ENCODE measurements at places on chromosomes 7 and 10.

GRCh38 chr7:144812379-144813283 is 23.2 kb downstream of the TPK1 start:
- no peak for DNase-seq

DNA sequence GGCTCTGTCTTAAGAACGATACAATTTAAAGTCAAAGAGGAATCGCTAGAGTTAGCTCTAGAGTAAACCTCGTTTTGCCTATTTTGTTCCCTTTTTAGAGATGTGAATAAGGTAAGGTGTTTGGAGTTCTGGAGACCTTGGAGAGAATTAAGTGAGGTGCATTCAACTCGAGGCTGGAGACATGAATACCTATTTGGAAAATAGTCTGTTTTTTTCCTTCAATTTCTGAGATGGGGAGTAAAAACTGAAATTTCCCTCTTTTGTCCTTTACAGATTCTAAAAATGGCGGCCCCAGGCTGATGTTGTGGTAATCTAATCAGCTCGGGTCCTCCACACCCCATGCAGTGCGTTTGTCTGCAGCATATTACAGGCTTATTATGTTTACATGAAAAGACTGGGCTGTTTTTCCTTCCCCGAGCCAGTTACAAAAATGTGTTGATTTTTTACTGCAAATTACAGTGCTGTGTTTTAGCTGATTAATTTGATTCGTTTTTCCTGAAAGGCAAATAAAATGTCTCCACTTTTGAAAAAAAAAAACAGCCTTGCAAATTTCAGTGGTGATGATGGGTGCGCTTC is 1.5 kb downstream of the KMT2E start:
- no peak for DNase-seq

- DNase-seq: no peak
Observed at GRCh38 chr7:28591725-28592349, 179.5 kb downstream of the CREB5 start.

DNA sequence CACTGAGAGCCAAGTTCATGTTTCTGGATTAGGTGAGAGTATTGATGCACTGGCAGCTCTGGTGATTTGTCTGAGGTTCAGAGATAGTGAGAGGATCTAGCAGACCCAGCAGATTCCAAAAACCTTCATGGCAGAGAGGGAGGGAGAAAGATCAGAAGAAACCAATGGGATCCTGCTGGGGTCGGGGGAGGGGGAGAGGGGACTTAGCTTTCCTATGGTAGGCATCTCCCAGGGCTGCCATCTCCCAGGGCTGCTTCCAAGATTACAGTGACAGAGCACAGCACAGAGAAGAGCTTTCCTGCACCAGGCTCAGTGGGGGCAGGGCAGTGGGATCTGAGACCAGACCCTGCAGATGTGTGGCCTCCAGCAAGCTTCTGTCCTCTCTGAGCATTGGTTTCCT is 76.8 kb upstream of the GDF10 start:
- no peak for DNase-seq

GRCh38 chr7:135239263-135239662 is 5.6 kb downstream of the STRA8 start:
- DNase-seq: no peak

- no peak for DNase-seq
Observed at GRCh38 chr10:118394301-118395200, 52.4 kb upstream of the FAM204A start.

DNA sequence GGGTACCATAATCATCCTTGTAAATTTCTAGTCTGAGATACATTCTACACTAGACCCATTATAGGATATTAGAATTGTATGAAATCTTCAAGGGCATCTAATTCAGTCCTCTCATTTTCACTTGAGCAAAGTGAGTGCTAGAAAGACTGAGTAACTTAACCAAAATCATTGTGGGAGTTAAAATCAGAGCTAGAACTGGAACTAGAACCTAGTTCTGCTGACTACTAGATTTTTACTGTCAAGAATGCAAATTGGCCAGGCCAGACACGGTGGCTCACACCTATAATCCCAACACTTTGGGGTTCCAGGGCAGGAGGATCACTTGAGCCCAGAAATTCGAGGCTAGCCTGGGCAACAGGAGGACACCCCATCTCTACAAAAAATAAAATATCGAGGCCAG is 53.9 kb downstream of the ADD3 start:
- no peak for DNase-seq

GRCh38 chr7:23604296-23604640 is 7.1 kb downstream of the CCDC126 start:
- no peak for DNase-seq

DNA sequence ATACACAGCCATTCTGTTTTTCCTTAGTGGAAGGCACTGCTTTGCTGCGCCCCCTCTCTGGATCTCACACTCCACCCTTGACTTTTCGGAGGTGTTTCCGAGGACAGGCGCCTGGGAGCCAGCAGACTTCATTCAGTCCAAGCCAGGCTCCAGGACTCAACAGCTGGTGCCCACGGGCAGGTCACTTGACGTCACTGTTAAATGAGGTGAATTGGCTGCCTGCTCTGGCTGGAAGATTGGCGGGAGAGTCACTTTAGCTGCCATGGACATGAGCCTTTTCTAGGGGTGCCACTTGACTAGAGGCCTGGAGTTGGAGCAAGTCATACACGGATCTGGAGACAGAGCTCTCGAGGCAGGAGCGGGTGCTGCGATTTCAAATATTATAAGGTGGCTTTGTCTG is 3.2 kb downstream of the HTRA1 start:
- DNase-seq: no peak

GRCh38 chr7:96349572-96349971 is 27.7 kb upstream of the SLC25A13 start:
- DNase-seq: no peak

- DNase-seq: no peak
Observed at GRCh38 chr10:95698415-95698814, 4.7 kb upstream of the TCTN3 start.

- no peak for DNase-seq
Observed at GRCh38 chr7:91039033-91039432, 225.2 kb upstream of the FZD1 start.

DNA sequence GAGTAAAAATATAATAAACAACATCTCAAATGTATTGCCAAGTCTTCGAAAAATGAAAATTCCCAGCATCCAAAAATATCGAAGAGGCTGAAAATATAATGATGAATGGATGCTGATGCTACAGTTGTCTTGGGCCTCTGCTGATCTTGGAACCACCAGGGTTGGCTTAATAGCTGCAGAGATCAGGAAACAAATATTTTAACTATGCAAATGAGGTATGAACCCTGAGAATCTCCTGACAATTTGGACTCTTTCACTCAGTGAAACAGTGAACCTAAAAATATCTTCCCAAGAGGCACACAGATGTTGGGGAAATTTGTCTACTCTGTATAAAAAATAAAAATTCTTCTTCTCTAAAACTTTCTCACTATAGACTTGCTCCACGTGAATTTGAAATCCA is 97.7 kb upstream of the EGFR start:
- no peak for DNase-seq

DNA sequence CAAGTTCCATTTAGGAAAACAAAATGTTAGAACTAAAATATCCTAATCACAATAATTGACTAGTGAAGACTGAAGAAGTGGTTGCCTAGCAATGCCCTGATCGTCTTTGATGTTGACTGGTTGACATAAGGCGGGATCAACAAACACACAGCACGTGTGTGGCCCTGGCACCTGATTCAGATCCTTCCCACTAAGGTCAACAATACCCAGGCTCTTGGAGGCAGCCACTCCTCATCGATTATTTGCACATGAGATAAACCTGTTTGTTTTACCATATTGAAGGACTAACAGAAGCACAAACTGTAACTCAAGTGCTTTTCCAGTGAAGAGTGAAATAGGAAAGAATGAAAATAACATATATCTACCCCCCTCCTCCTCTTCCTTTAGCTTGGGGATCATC is 15.6 kb downstream of the FANK1 start:
- no peak for DNase-seq

- DNase-seq: no peak
Observed at GRCh38 chr7:141359262-141359661, 191.9 kb upstream of the AGK start.

- no peak for DNase-seq
Observed at GRCh38 chr10:666237-667012, 23.0 kb downstream of the DIP2C start.

DNA sequence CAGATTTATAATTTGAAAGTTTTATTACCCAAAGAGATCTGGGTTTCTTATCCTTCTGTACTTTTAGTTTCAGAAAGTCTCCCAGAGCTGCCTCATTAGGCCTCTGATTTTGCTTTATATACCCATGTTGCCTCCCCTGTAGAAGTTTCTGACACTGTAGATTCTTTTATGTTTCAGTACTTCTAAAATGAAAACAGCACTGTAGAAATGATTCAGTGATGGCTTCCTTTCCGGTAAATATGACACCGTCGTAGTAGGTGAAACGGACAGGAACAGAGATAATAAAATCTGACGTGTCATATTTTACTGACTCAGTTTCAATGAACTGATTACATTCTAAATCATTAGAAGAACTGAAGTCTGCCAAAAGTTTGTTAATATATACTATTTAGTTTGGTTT is 272.7 kb downstream of the TWIST1 start:
- no peak for DNase-seq

- DNase-seq: no peak
Observed at GRCh38 chr10:132665946-132666704, 119.8 kb downstream of the NKX6-2 start.

DNA sequence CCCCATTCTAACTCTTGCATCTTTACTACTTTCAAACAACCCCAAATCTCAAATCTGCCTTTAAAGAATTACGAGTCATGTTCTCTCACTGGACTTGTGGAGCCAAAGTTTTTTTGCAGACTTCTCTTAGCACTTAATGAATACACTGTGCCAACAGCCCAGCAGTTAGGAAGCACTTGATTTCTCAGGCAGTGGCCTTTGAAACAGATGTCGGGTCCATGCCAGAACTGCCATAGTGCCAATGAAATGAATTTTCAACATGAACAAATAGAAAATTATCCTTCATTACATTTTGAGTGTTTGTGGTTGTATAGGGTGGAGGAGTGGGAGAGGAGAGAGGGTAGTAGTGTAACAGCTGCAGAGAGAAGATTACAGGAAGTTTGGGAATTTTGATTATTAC is 5.9 kb downstream of the BORCS7 start:
- no peak for DNase-seq

DNA sequence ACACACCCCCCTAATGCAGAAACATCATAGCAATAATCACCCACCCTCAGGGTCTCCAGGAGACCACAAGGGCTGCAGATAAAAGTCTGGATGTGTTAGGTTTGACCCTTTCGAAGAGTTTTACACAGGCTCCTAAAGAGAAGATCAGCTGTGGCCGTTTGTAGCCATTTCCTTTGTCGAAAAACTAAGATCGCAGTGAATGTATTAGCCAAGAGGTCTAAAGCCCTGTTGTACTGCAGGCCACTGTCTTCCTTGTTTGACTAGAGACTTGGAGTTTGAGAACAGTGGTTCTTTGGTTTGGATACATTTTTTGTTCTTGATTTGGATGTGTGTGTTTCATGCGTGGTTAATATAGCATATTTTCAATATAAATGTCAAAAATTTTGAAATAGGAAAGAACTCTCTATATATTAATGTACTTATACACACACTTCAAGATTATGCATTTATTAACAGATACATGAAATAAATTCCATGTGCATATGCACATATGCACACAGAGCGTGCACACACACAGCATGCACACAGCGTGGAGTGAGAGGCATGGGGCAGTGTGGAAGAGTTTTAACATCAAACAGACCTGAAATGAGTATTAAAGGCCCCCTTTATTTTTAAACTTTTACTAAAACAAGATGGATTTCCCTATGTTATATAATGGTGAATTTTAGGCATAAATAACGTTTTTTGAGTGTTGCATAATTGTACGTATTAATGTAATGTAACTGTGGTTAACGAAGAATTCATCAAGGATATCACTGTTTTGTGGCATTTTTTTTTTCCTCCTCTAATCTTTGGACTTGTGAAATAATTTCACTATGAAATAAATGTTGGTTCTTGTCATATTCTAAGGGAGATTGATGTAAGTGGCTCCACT is 2.2 kb downstream of the IKZF1 start:
- DNase-seq: no peak

DNA sequence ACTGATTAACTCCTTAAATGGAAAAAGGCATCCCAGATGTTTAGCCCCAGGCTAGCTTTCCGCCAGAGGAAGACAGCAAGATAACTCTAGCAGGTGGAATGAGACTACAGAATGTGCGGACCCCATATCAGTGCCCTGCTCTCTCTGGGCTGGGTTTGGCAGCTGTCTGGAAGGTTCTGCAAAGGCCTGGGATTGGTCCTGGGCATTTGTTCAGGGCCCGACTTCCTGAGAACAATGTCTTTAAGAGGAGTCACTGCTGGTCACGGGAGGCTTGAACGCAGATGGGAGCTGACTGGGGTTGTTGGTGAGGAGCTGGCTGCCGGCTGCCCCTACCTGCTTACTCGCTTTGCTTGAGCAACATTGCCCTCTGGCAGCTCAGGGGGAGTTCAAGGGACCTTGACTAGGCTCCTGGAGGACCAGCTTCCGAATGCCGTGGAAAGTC is 130.6 kb upstream of the BTBD16 start:
- no peak for DNase-seq

GRCh38 chr10:44045020-44045419 is 339.9 kb downstream of the CXCL12 start:
- DNase-seq: no peak

GRCh38 chr10:78381107-78381506 is 347.4 kb downstream of the RPS24 start:
- no peak for DNase-seq

GRCh38 chr10:1057106-1057657 is 997 bp downstream of the WDR37 start:
- no peak for DNase-seq

GRCh38 chr7:43791665-43792064 is 33.2 kb downstream of the BLVRA start:
- DNase-seq: no peak

DNA sequence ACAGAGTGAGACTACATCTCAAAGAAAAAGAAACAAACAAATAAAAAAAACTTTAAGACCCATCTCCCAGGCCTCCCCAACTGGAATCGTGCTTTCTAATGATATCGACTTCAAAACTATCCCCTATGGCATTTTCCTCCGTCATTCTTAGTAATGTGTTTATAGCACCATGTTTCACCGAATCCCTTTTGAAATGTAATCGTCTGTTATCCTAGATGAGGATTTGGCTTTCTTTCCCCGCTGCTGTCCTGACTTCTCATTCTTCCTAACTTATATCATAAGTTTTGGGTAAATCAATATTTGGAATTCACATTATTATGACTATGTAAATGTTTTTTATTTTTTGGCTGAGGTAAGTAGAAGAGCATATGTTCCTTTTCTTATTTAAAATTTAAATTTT is 77.2 kb upstream of the ARHGAP21 start:
- no peak for DNase-seq

GRCh38 chr7:11127988-11128387 is 154.3 kb downstream of the PHF14 start:
- DNase-seq: no peak

GRCh38 chr7:21256310-21256877 is 171.5 kb upstream of the SP4 start:
- no peak for DNase-seq

GRCh38 chr7:36723951-36724664 is at the start of gene AOAH:
Gene AOAH, minus strand, starts transcription at chr7:36724494. Its CDS starts 346 bp downstream, at chr7:36724148.
- peak; percentile 32 for DNase-seq

GRCh38 chr7:94422136-94422535 is 27.4 kb downstream of the COL1A2 start:
- no peak for DNase-seq

GRCh38 chr7:80614851-80615271 is 23.6 kb upstream of the CD36 start:
- no peak for DNase-seq

Measured in esophagus squamous epithelium (tissue), 5 donors.